ENCODE measurements at places on chromosomes 7 and 10.

- DNase-seq = no peak
Observed at GRCh38 chr10:128324058-128324827, 198.0 kb upstream of the MKI67 start.

DNA sequence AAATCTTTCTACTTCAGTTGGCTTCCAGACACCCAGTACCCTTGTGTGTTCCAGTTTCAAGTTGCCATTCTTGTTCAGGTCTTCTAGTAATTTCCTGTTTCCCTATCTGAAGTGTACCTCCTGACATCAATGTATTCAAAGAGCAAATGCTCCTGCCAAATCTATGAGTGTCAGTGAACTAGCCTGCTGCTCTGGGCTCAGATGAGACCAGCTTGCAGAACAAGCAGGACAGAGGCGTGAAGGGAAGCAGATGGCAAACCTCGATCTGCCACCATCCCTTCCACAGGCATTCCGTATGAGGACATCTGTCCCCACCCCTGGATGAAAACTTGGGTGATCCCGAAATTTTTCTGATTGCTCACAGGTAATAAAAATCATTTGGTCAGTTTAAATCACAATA lies 4.4 kb upstream of the MPP7 start:
- DNase-seq = no peak

GRCh38 chr7:18552316-18552916 lies 56.9 kb downstream of the HDAC9 start:
- DNase-seq = no peak

GRCh38 chr10:12351889-12352288 lies 2.5 kb downstream of the CAMK1D start:
- DNase-seq = no peak

DNA sequence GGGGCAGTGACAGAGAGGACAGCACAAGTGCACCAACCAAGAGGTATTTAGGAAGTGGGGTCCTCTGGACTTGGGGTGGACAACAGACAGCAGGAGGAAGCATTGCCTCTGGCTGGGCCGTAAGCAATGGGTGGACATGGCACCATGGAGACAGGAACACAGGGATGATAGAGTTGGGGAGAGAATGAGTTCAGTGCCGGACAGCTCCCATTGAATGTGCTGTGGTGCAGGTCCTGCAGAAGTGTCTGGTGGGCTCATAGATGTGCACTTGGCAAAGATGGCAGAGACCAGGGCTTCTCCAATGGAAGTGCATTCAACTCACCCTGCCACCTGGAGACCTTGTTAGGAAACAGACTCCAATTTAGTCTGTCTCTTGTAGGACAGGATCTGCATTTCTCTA lies 341.5 kb upstream of the ZMIZ1 start:
- no peak for DNase-seq

DNA sequence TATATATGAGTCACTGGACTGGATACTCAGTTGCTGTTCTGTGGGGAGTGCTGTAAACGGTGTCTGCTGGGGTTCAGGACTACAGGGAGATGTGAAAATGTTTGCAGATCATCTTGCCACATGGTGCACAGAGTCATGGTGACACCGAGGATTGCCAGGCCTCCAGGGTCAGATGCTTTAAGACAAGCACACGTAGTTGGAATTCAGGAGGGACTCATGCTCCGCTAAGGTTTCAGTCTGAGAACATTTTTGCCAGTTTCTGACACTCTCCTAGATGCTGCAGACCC lies 211.3 kb downstream of the CXCL12 start:
- no peak for DNase-seq

DNA sequence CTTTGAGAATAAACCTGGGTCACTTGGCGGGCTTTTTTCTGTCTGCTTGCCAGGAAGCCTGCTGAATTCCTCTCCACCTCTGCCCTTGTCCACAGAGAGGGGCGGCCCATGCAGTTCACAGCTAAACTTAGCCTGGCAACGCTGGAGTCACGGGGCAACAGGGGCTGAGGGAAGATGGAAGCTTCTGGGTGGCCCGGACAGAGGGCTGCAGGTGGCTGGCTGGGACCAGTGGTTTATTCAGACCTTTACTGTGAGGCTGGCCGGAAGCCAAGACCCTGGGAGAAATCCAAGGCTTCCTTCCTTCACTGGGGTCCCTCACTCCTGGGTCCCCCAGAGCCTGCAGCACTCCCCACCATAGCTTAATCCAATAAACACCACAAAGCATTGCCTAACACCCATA lies 17.0 kb downstream of the ITPRIP start:
- no peak for DNase-seq

DNA sequence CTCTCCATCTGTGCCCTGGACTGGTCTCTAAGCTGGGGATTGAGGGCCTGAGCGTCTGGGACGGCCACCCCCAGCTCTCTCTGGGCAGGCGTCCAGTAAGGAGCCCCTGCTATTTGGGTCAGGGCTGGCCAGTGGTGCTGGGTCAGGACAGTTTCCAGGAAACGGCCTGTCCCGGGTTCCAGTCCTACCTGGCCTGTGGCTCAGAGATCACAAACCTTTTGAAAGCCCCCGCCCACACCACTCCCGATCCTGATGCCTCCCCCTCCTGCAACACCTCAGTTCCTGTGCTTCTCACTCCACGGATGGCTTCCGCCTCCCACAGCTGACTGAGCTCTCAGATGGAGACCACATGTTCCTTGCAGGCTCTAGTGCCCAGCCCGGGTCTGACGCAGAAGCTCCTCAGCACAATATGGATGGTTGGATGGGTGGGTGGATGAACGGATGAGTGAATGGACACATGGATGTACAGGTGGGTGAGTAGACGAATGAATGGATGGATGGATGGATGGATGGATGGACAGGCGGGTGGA lies 91.7 kb upstream of the PDGFA start:
- no peak for DNase-seq

DNA sequence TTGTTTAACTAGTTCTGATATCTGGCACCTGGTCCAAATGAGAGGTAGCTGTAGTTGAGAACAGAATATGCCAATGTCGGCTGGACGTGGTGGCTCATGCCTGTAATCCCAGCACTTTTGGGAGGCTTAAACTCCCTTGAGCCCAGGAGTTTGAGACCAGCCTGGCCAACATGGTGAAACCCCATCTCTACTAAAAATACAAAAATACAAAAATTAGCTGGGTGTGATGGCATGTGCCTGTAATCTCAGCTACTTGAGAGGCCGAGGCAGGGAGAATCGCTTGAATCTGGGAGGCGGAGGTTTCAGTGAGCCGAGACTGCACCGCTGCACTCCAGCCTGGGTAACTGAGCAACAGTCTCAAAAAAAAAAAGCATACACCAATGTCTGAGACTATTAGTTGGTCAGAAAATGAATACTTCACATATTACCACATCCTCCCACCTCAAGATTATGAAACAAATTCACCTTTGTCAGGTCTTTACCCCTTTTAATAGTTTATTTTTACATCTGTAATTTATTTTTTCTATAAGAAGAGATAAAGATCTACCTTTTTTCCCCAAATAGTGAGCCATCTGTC lies 38.8 kb downstream of the EPC1 start:
- DNase-seq = no peak

- no peak for DNase-seq
Observed at GRCh38 chr7:154879629-154880028, 123.3 kb downstream of the PAXIP1 start.

- DNase-seq = no peak
Observed at GRCh38 chr10:36491926-36492325, 633.5 kb upstream of the ANKRD30A start.

- DNase-seq = no peak
Observed at GRCh38 chr10:131280101-131280500, 31.4 kb downstream of the TCERG1L start.

- DNase-seq = no peak
Observed at GRCh38 chr10:106661133-106661766, 503.3 kb downstream of the SORCS1 start.

DNA sequence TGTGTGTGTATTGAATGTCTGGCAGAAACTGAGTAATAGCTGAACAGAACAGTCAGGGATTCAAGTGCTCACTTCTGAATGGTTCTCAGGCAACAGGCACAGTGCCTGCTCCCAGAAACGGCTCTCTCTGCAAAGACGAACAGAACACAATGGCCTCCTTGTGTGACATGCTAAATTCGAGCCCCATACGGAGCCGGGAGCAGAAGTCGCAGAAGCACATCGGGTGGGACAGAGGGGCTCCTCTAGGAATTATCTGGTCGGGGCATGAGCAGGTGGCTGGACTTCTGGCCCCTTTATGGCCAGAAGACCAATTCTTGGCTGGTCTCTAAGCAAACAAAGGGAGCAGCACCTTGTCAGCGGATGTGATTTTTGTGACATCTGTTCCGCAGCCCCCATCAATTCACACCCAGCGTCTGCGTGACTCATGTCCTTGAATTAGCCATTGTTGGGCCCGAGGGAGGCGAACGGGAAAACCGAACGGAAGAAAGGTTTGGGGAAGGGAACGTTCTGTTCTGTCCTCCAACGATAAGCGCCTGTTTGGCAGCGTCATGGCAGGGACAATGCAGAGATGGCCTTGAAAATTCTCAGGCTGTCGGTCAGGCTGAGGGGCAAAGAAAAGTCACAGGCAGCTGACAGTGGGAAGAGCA lies 47.3 kb upstream of the NPTX2 start:
- DNase-seq = no peak

Measured in LoVo (cell line).